ENCODE measurements at places on chromosomes 16 and 17.
A peak's percentile ranks its signal among the peaks of the same experiment; 100 is the strongest.

GRCh38 chr17:41987642-41988041 is 21.0 kb downstream of the CNP start:
- DNase-seq, result peak; percentile 69

- DNase-seq, result no peak
These were observed 644.1 kb downstream of the KCNJ2 start for GRCh38 chr17:70813355-70813930.

- no peak for DNase-seq
These were observed 1.3 kb upstream of the MRTFB start for GRCh38 chr16:14069818-14070217.

DNA sequence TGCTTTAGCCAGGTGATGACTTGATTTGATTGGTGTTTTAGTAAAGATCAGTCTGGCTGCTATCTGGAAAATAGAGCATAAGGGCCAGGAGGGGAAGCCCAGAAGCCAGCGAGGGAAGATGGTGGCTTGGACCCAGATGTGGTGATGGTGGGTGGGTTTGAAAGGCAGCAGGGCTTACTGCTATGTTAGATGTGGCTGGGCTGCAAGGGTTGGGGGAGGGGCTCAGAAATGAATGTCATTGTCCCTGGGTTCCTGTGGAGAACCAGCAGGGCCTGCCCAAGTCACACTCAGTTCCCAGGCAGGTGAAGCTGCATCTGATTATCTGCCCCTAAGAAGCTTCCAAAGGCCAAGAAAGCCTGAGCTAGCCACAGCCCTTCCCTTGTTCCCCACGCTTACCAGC is 71.7 kb upstream of the BRD7 start:
- no peak for DNase-seq

DNA sequence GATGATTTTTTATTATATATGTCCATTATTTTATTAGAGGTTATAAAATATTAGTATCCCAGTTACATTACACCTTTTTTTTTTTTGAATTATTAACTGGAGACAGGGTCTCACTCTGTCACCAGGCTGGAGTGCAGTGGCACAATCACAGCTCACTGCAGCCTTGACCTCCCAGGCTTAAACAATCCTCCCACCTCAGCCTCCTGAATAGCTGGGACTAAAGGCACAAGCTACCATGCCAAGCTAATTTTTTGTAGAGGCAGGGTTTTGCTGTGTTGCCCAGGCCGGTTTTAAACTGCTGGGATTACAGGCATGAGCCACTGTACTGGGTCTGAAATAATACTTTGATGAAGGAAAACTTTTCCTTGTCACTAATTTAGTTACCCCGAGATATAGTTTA is 63.6 kb downstream of the VMP1 start:
- DNase-seq, result no peak

- DNase-seq, result no peak
These were observed 913 bp downstream of the CDIP1 start for GRCh38 chr16:4537376-4538343.

- DNase-seq, result no peak
These were observed 18.3 kb upstream of the COPRS start for GRCh38 chr17:31877341-31877740.

DNA sequence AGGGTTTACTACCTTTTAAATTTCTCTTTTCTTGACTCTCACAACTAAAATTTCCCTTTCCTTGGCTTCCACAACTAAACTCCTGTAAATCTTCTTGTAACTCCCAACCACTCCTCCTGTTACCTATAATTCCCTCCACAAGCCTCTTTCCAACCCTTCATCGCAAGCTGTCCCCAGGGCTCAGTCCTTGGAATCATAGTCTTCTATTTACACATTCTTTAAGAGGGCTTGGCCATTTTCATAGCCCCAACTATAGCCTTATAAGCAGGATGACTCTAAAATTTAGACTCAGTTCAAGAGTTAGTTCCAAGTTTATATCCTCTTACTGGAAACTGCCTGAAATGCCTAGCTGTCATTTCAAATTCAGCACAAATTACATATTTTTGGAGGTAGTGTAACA is 23.9 kb downstream of the GLG1 start:
- DNase-seq, result no peak

- no peak for DNase-seq
These were observed 26.4 kb downstream of the TMEM235 start for GRCh38 chr17:78257810-78258322.

DNA sequence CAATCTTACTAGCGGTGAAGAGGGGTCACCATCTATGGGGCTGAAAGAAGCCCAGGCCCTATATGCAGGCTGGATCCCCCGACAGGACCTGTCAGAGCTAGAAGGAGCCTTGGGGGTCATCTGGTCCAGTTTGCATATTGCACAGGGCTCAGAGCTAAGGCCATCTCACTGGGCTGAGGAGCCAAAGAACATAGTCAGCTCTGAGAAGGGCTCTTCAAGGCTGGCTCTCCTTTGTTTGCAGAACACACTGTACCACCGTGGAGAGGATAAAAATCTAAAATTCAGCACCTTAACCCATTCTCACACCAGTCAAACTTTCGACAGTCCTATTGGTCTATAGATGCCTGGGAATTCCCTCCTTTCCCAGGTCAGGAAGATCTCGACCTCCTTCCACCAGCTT is 24.2 kb downstream of the WNT3 start:
- no peak for DNase-seq

DNA sequence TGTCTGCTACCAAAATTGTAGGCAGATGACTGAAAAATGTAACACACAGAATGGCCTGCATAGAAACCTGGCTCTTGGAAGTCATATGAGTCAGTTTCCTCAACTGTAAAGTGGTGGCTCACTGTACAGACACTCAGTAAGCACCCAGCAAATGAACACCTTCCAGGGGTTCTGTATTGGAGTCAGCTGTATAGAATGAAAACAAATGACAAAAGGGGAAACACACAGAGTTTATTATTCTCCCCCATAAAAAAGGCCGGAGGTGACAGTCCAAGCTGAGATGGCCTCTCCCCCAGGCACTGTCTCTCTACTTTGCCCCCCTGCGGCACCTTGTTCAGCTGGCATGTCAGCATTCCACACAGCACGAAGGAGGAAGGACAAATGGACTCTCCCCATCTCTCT is 6.2 kb upstream of the MEOX1 start:
- no peak for DNase-seq

DNA sequence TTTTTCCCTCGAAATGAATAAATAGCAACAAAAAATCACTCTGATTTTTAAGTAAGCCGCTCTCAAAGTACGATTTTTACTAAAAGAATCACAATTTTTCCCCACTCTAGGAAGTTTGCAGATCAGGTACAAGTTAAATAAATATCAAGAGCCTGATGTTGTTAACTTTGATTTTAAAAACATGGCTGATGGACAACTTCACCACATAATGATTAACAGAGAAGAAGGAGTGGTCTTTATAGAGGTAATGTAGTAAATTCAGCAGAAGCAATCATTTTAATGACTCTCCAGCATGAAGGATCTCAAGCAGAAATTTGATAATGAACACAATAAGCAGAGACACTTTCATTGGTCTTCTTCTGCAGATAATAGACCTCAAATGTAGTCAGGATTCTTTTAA is 262.4 kb downstream of the CNTNAP4 start:
- DNase-seq, result no peak

GRCh38 chr17:58207451-58207850 is 11.6 kb downstream of the MKS1 start:
- no peak for DNase-seq

DNA sequence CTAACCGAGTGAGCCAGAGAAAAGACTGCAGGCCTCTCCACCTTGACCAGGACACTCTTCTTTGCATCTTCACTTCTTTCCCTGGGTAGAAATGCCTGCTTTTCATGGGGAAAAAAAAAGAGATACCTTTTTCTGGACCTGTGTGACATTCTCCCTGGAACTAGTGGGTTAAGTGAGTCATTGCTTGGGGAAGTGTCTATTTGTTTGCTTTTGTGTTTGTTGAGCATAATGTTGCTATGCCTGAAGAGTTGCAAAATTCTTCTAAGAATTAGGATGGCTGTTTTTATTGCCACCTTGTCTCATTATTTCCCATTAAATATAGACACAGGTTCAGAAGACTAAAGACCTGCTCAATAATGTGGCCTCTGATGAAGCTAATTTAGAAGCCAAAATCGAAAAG is 18.8 kb downstream of the CLUAP1 start:
- DNase-seq, result no peak

DNA sequence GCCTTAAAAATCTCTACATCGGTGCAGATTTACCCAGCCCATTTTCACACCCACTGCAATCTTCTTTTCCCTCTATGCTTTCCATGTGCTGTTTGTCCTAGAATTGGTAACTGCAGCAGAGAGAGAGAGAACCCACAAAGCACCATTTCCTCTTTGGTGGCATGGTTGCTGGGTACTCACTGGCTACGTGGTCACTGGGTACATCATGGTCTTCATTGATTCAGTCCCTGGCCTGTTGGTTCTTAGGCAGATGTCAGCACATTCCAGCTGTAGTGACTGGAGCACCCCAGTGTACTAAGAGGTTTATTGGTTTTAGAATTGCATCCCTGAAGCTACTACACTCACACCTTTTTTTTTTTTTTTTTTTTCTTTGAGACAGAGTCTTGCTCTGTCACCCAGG is 156.1 kb upstream of the CACNG5 start:
- no peak for DNase-seq

- no peak for DNase-seq
These were observed 641 bp downstream of the SBK1 start for GRCh38 chr16:28292731-28293600.

DNA sequence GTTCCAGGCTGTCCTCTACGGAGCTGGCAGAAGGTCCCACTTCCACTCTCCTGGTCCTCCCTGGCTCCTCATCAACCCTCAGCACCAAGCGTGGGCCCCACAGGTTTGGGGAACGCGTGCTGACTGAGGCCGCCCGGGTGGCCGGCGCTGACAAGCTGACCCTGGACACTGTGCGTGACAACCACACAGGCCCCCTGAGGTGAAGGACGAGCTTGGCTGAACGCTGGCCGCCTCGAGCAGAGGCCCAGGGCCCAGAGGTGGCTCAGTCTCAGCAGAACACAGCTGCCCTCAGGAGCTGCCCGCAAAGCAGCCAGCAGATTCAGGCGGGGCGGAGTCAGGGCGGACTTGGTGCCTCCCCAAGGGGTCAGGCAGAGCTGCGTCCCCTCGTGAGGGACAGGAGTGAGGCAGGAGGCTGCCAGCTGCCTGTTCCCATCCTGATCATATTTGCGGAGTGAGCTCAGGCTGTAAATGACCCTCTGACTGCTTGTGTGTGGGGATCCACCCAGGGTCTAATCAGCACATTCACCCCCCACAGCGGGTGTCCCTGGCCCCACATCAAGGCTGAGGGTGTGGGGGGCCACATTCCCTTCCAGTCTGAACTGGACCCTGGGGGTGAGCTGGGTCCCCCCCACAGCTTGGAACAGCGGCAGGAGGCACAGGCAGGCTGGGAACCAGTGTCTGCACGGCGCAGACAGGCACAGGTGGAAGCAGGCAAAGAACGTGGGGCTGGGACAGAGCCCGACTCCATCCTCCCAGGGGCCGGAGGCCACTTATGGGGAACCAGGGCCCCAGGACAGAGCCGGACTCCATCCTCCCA is 105.1 kb upstream of the METRNL start:
- no peak for DNase-seq

DNA sequence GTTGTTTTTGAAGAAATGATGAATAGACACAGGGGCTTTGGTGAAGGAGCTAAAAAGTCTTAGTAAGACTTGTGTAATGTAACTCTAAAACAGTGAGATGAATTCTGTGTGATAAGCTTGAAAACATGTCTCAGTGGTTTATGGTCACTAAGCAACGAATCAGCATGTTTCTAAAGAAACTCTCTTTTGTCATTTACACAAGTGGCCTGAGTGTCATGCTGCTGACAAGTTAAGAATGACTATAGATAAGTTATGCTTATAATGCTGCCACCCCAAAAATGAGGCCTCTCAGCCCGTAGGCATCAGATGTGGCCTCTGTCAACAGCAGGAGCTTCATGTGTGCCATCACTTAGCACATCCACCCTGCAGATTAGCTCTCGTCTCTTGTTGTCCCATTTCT is 8.7 kb downstream of the COX10 start:
- DNase-seq, result no peak

DNA sequence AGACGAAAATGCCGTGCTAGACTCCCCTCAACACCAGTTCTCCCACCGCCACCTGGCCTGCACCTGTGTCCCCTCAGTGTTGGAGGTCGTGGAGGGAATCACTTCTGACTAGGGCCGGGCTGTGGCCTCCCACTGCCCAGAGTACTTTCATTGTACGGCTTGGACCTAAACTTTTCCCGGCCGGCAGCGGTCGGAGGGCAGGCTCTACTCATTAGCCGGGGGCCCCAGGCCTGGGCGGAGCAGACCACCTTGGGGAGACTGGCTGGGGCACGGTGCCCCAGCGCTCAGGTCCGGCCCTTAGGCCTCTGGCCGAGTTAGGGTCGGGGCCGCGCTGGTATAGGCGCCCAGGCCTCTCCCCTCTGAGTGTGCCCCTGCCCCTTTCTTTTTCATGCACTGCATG is 639 bp downstream of the CLDN6 start:
- DNase-seq, result no peak

DNA sequence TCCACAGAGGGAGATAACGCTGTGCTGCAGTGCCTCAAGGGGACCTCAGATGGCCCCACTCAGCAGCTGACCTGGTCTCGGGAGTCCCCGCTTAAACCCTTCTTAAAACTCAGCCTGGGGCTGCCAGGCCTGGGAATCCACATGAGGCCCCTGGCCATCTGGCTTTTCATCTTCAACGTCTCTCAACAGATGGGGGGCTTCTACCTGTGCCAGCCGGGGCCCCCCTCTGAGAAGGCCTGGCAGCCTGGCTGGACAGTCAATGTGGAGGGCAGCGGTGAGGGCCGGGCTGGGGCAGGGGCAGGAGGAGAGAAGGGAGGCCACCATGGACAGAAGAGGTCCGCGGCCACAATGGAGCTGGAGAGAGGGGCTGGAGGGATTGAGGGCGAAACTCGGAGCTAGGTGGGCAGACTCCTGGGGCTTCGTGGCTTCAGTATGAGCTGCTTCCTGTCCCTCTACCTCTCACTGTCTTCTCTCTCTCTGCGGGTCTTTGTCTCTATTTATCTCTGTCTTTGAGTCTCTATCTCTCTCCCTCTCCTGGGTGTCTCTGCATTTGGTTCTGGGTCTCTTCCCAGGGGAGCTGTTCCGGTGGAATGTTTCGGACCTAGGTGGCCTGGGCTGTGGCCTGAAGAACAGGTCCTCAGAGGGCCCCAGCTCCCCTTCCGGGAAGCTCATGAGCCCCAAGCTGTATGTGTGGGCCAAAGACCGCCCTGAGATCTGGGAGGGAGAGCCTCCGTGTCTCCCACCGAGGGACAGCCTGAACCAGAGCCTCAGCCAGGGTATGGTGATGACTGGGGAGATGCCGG is 769 bp downstream of the CD19 start:
- DNase-seq, result no peak

- DNase-seq, result no peak
These were observed 174.4 kb upstream of the HS3ST3A1 start for GRCh38 chr17:13776027-13776551.

- DNase-seq, result no peak
These were observed 6.9 kb downstream of the SLC26A11 start for GRCh38 chr17:80227156-80227555.

DNA sequence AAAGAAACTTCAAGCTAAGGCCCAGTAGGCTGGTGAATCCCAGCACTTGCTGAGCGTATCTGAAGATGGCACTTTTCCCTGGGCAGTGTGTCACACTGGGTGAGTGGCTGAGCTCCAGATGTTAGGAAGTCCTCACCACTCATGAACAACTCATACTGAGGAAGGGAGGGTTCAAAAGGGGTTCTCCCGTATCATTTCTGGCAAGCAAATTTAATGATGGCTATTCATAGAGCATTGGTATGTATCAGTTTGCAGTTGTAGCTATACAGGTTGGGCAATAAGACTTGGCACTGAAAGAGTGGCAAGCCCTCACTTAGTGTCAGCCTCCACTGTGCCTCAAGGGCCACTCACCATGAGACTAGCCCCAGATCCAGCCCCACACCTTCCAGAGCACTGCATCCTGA is 10.7 kb downstream of the GFOD2 start:
- DNase-seq, result no peak

GRCh38 chr17:39664581-39665561 is at the start of gene TCAP:
Gene TCAP (plus strand): TSS chr17:39665349. CDS start chr17:39665360, 11 bp downstream.
- no peak for DNase-seq

Data from NCI-H187 treated with DMSO at 0.1 percent for 48 hours (cell line).